Karpas-422 (cell line): ENCODE measurements at places on chromosomes 13 and 19. TPM values are rescaled to one million over a fixed set of nuclear protein-coding genes. Genes with fewer than 3 reads are reported as not detected.

SUGP1 gene
- total RNA-seq = 21.4 and 49.5 TPM in 2 replicates

CCL25 gene
- total RNA-seq = not detected in 2 replicates

KMT2B gene
- total RNA-seq = 15.3 and 21.4 TPM in 2 replicates

SIAH3 gene
- total RNA-seq = not detected in 2 replicates

DMKN gene
- 5.0 and 9.3 TPM in 2 replicates for total RNA-seq

PSG11 gene
- not detected in 2 replicates for total RNA-seq
